Glomerular endothelial cell (primary cell): ENCODE measurements at places on chromosomes 4 and X. TPM values are rescaled to one million over a fixed set of nuclear protein-coding genes. Genes with fewer than 3 reads are reported as not detected.

F11 gene
- total RNA-seq = not detected in 2 replicates

CYTL1 gene
- 154 and 343 TPM in 2 replicates for total RNA-seq

ARAP2 gene
- 0.58 and 1.4 TPM in 2 replicates for total RNA-seq

CSAG1 gene
- not detected in 2 replicates for total RNA-seq

GRCh38 chr4:10200869-10201268 is 84.3 kb upstream of the WDR1 start:
- no peak for DNase-seq

- DNase-seq = no peak
Measured at GRCh38 chrX:2875798-2876399, 47.2 kb downstream of the GYG2 start.

DNA sequence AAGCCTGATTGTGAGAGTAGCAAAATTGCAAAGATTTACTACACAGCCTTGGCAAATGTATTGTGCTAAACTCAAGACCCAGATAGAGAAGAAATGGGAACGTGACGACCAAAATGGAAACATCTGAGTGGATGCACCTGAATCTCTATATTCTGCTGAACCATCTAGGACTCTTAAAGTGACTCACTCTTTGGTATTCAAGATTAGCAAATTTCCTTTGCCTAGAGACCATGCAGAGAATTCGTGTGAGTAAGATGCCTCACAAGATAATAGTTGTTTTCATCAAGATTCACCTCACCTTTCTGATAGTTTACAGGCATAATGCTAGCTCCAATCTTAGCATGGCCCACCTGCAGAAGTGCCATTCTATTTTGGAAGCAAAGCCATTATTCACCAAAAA is 14.4 kb upstream of the ATOH1 start:
- DNase-seq = no peak
